Subcutaneous preadipocyte (primary cell): ENCODE measurements at places on chromosomes 6 and 20. TPM values are rescaled to one million over a fixed set of nuclear protein-coding genes. Genes with fewer than 3 reads are reported as not detected.

The CRISP2 gene
- total RNA-seq, result not detected in 2 replicates

The DDR1 gene
- total RNA-seq, result 2.6 and 3.9 TPM in 2 replicates

The SYS1 gene
- total RNA-seq, result 18.0 and 19.5 TPM in 2 replicates

The ENPP1 gene
- total RNA-seq, result 3.7 and 8.0 TPM in 2 replicates

The GABRR1 gene
- not detected in 2 replicates for total RNA-seq

The PI16 gene
- not detected in 2 replicates for total RNA-seq

The MYB gene
- total RNA-seq, result under 0.01 TPM in 2 replicates

The EPB41L1 gene
- 13.2 and 14.3 TPM in 2 replicates for total RNA-seq

The CYP21A2 gene
- under 0.01 TPM in 1 of 2 replicates, not detected in the other for total RNA-seq

The AVP gene
- not detected in 2 replicates for total RNA-seq

The MYBL2 gene
- total RNA-seq, result 8.8 and 12.1 TPM in 2 replicates

The NMBR gene
- 0.37 TPM in 1 of 2 replicates, not detected in the other for total RNA-seq

The HLA-DRB1 gene
- total RNA-seq, result under 0.01 TPM in 1 of 2 replicates, not detected in the other

The OXT gene
- total RNA-seq, result 0.39 TPM in 1 of 2 replicates, not detected in the other

The PPP1R11 gene
- 29.9 and 30.1 TPM in 2 replicates for total RNA-seq

The FKBP5 gene
- 44.0 and 48.1 TPM in 2 replicates for total RNA-seq

The TMEM200A gene
- total RNA-seq, result 4.1 and 5.1 TPM in 2 replicates

The CFAP206 gene
- 0.20 and 0.37 TPM in 2 replicates for total RNA-seq

The FRK gene
- under 0.01 TPM in 2 replicates for total RNA-seq

The TMEM239 gene
- total RNA-seq, result under 0.01 TPM in 1 of 2 replicates, not detected in the other

The ADA gene
- 11.7 and 26.5 TPM in 2 replicates for total RNA-seq

The GTF3C6 gene
- total RNA-seq, result 38.7 and 46.7 TPM in 2 replicates

The HLA-G gene
- 0.20 TPM in 1 of 2 replicates, not detected in the other for total RNA-seq

The MROH8 gene
- total RNA-seq, result 0.59 and 1.5 TPM in 2 replicates

The SNAP91 gene
- total RNA-seq, result not detected in 2 replicates

The RIMS1 gene
- total RNA-seq, result not detected in 2 replicates

The SNX9 gene
- 58.5 and 65.0 TPM in 2 replicates for total RNA-seq

The TSBP1 gene
- not detected in 2 replicates for total RNA-seq

The B3GALT4 gene
- 1.1 and 2.5 TPM in 2 replicates for total RNA-seq

The ELOVL2 gene
- under 0.01 and 0.39 TPM in 2 replicates for total RNA-seq

The SLC16A10 gene
- total RNA-seq, result under 0.01 TPM in 1 of 2 replicates, not detected in the other

The EYA4 gene
- 0.73 and 10.4 TPM in 2 replicates for total RNA-seq

The DHX16 gene
- total RNA-seq, result 22.8 and 27.8 TPM in 2 replicates

The CD83 gene
- 1.8 and 3.9 TPM in 2 replicates for total RNA-seq

The C20orf204 gene
- total RNA-seq, result 0.73 and 0.98 TPM in 2 replicates

The CLVS2 gene
- under 0.01 TPM in 2 replicates for total RNA-seq

The EDN1 gene
- total RNA-seq, result under 0.01 TPM in 1 of 2 replicates, not detected in the other

The ADGRF4 gene
- total RNA-seq, result not detected in 2 replicates

The FNDC11 gene
- 0.20 and 0.37 TPM in 2 replicates for total RNA-seq

The B3GAT2 gene
- under 0.01 TPM in 1 of 2 replicates, not detected in the other for total RNA-seq

The TMC2 gene
- total RNA-seq, result under 0.01 TPM in 1 of 2 replicates, not detected in the other

The RIMS4 gene
- total RNA-seq, result not detected in 2 replicates

The CNR1 gene
- total RNA-seq, result under 0.01 and 0.37 TPM in 2 replicates

The LY6G6D gene
- total RNA-seq, result not detected in 2 replicates

The FABP7 gene
- total RNA-seq, result not detected in 2 replicates

The SAMD3 gene
- 0.20 TPM in 1 of 2 replicates, not detected in the other for total RNA-seq
